ENCODE measurements at places on chromosomes 16 and 17. TPM values are rescaled to one million over a fixed set of nuclear protein-coding genes. Genes with fewer than 3 reads are reported as not detected.
A peak's percentile ranks its signal among the peaks of the same experiment; 100 is the strongest.

DNA sequence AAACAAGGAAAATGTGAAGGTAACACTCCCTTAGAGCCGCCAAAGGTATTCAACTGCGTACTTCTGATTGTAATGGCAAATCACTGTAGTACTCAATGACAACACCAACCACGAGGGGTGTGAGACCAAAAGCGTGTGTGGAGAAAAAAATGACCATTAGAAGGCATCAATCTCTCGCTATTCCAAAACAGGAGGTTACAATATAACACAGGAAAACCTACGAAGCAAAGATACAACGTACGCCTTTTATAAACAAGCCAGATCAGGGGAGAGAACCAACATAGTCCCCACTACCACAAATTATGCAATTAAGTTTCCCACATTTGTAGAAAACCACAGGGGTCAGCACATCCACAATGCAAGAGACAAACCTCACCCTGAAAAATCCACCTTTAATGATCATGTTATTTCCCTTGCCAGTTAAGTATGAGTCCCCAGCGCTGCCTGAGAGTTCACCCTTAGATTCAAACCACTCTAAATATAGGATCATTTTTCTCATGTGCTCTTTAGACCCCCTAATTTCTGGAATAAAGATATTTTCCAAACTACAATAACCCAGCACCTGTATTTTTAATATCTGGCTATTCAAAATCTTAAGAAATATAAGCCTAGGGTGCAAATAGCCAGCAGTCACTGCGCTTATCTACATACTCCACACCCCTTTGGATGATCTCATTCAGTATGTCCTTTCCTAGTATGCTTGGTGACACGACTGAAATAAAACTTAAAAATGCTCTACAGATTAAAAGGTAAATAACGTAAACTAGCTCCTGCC lies 12.4 kb downstream of the TEX14 start:
- peak; percentile 97 for DNase-seq

DNA sequence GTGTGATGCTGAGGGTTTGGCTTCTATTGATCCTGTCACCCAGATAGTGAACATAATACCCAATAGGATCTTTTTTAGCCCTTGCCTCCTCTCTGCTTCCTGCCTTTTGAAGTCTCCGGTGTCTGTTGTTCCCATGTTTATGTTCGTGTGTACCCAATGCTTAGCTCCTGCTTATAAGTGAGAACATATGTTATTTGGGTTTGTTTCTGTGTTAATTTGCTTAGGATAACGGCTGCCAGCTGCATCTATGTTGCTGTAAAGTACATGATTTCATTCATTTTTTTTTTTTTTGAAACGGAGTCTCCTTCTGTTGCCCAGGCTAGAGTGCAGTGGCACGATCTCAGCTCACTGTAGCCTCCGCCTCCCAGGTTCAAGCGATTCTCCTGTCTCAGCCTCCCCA lies 23.0 kb downstream of the DUS2 start:
- DNase-seq: no peak

- peak; percentile 76 for DNase-seq
These were observed 5.1 kb upstream of the KIFC3 start for GRCh38 chr16:57807252-57807967.

GRCh38 chr16:6704306-6704930 lies 628.2 kb upstream of the RBFOX1 start:
- DNase-seq: no peak

- no peak for DNase-seq
These were observed 1.5 kb upstream of the SOX9 start for GRCh38 chr17:72119077-72119872.

- DNase-seq: no peak
These were observed 43.2 kb downstream of the RPH3AL start for GRCh38 chr17:309361-309888.

GRCh38 chr17:73510981-73511718 lies 133.1 kb downstream of the SDK2 start:
- DNase-seq: no peak

GRCh38 chr17:12402963-12403622 lies 262.6 kb upstream of the MYOCD start:
- DNase-seq: no peak

Gene SLFN11
- 54.4 TPM for total RNA-seq
